ENCODE measurements at places on chromosomes 16 and 17.

- DNase-seq: no peak
Observed at GRCh38 chr16:4494746-4495490, 18.7 kb downstream of the HMOX2 start.

GRCh38 chr17:55351226-55351625 is 70.4 kb downstream of the MMD start:
- DNase-seq: no peak

GRCh38 chr16:1723450-1724147 is 17.6 kb downstream of the MAPK8IP3 start:
- DNase-seq: no peak

DNA sequence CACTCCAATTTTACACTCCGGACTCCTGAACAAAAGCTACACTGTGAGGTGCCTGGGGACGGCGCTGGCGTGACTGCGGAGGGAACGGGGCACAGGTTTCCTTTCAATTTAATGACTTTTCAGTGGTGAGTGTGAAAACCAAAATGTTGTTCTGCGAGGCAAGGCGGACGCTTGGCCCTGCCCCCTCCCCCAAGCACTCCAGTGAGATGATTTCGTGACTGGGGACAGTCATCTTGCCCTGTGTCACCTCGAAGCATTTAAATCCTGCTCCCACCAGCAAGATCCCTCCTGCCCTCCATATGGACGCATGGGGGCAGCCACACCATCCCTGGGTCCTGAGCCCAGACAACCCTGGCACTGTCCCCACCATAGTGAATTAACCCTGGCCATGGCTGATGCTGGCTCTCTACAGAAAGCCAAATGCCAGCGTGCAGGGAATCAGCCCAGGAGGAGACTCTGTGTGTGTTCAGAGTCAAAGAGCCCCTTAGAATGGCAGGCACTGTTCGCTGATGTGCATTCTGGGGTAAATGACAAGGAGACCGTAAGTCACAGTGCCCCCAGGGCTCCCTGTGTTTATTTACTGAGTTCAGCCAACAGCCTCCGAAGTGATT is 41.0 kb downstream of the C16orf95 start:
- DNase-seq: no peak

DNA sequence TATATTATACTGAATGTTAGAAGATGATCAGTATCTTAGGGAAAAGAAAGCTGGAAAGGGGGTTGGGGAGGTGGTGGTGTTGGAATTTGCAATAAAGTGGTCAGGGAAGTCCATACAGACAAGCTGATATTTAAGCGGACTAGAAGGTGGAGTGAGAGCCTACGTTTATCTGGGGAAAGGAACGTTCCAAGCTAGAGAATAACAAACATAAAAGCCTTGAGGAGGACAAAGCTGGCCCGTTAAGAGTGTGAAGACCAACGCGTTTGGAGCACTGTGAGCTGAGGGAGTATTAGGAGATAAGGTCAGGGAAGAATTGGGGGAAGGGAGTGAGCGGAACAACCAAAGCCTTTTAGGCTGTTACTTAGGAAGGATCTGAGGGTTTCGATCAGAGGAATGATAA is 1.4 kb downstream of the DDX42 start:
- DNase-seq: no peak

- DNase-seq: no peak
Observed at GRCh38 chr17:32206861-32207260, 58.8 kb upstream of the RHBDL3 start.

DNA sequence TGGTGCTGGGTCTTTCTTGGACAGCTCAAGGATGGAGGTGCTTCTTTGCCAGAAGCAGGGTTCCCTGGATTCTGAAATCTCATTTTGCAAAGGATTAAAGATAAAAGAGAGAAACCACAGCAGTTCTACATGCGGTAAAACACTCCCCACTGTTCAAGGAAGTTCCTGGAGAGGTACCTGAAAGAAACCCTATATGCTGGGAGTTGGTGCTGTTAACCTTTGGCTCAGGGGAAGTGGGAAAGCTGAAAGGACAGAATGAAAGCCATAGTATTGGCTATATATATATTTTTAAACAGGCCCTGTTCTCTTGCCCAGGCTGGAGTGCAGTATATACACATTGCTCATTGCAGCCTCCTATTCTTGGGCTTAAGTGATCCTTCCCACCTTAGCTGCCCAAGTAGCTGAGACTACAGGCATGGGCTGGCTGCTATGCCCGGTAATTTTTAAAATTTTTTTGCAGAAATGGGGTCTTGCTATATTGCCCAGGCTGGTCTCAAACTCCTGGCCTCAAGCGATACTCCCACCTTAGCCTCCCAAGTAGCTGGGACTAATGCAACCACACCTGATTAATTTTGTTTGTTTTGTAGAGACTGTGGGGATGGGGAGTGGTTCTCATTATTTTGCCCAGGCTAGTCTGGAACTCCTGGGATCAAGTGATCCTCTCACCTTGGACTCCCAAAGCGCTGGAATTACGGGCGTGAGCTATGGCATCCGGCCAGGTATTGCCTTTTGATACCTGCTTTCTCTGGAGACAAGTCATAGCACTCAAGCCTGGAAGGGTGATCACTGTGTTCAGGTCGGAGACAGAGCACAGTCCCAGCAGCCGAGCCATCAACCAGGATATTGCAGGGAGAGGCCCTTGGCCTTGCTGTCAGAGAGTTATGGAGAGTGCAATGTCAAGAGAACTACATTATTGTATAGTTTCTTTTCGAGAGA is 55.2 kb downstream of the MSI2 start:
- DNase-seq: no peak

DNA sequence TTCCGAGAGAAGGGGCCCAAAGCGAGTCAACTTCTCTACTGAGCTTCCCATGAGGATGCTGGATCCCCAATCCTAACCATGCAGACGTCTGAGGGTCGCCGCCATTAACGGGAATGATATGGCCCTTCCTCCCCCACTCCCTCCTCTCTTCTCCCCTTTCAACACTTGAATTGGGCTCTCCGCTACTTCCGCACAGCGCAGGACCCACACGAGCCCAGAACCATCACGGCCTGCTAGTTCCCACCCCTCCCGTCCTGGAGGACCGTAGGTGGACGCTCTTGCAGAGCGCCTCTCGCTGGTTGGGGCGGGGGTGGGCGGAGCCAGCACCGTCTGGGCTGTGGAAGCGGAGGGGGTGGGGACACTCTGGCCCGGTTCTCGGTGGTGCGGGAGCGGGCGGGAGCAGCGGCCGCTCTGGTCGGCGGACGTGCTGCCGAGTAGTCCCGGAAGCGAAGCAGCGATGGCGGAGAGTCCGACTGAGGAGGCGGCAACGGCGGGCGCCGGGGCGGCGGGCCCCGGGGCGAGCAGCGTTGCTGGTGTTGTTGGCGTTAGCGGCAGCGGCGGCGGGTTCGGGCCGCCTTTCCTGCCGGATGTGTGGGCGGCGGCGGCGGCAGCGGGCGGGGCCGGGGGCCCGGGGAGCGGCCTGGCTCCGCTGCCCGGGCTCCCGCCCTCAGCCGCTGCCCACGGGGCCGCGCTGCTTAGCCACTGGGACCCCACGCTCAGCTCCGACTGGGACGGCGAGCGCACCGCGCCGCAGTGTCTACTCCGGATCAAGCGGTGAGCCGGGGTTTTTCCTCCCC is at the start of gene UBE2Z:
UBE2Z (plus strand) TSS at position 361 of the 797 bp plus-strand sequence; CDS start at position 458, 97 bp downstream.
- peak; percentile 76 for DNase-seq

- DNase-seq: no peak
Observed at GRCh38 chr17:59038734-59039133, 67.9 kb downstream of the TRIM37 start.

GRCh38 chr17:28599311-28600184 is 723 bp upstream of the SPAG5 start:
- peak; percentile 37 for DNase-seq

Measured in NCI-H1436 treated with DMSO at 0.1 percent for 48 hours (cell line).